NCI-H1105 treated with DMSO at 0.1 percent for 48 hours (cell line): ENCODE measurements at places on chromosomes 16 and 17.

DNA sequence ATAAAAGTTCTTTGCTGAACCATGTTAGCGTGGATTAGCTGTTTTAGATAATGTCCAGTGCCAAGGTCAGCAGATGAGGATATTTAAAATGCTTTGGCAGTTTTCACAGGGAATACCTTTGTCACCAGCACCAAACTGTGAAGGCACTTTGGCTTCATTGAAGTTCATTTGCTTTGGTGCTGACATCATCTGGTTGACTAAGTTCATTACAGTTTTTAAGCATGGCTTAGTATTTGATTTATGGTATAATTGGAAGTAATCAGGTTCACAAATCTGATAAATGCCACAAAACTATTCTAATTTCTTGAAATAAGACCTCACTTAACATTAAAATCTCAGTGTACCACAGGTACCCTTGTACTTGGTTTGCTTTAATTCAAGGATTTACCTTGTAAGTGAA lies 4.3 kb downstream of the GID4 start:
- DNase-seq = no peak

DNA sequence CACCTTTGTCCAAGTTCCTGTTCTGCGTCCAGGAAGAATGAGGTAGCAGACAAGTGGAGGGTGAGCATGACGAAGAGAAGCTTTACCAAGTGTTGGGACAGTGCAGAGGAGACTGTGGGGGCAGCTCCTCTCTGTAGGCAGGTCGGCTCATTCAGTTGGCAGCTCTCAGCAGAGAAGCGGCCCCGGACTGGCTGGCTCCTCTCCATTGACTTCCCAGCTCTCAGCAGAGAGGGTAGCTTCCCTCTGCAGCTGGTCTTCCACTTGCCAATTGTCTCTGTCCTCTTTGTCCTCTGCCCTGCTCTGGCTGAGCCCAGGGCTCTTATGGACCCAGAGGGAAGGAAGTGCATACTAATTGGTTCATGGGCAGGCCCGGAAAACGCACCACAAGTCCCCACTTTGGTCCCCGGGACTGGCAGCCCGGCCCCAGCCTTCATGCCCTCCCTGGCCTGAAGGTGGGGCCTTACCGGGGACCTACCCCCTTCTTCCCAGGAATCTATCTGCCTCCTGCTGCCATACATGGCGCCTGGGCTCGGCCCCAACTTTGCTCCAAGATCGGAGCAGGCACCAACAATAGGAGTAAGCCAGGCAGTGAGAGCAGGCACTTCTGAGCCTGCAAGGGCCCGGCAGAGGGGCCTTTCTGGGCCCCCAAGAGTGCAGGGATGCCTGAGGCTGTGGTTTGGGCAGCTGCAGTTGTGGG lies 10.1 kb downstream of the KCTD5 start:
- no peak for DNase-seq

DNA sequence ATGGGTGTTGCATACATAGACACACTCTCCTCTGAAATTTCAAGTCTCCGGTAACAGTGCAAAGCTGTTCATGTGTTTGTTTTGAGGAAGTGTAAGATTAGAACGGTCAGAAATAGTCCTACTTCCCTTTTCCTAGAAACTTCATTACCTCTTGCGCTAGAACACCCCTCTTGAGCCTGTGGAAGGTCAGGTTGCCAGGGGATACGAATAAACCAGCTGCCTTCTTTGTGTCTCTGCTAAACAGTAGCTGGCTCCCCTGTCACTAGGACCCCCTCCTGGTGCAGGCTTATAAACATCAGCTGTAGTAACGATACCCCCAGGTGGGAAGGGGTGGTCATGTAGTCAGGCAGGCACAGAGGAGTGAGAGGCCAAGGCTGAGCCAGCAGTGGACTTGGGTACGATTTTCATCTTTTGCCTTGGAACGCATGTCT lies 113.4 kb upstream of the RCVRN start:
- no peak for DNase-seq

- no peak for DNase-seq
These were observed 24.2 kb upstream of the ABCA9 start for GRCh38 chr17:69084911-69085310.

GRCh38 chr16:52563767-52564611 lies 17.0 kb upstream of the TOX3 start:
- DNase-seq = no peak
